ENCODE measurements at places on chromosomes 4 and X.

DNA sequence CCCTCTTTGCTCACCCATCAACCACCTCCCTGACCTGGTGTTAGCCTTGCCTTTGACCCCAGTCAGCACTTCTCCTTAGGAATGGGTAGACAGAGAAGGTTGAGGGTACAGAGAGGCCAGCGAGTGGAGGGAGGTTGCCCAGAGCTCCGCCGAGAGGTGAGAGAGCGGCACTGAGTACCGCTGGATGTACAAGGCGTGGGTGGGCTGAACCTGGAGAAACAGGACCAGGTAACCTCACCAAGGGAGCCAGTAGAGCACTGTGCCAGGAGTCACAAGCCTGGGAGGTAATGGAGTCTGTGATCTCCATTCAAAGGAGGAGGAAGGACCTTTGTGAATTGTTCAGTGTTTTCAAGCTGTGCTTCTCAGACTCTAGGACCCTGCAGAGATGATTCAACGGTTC lies 256.2 kb downstream of the EVC2 start:
- no peak for DNase-seq

- DNase-seq: no peak
Measured at GRCh38 chrX:30308263-30309138, 689 bp downstream of the NR0B1 start.

GRCh38 chr4:14254252-14254651 lies 626.7 kb upstream of the BOD1L1 start:
- no peak for DNase-seq

DNA sequence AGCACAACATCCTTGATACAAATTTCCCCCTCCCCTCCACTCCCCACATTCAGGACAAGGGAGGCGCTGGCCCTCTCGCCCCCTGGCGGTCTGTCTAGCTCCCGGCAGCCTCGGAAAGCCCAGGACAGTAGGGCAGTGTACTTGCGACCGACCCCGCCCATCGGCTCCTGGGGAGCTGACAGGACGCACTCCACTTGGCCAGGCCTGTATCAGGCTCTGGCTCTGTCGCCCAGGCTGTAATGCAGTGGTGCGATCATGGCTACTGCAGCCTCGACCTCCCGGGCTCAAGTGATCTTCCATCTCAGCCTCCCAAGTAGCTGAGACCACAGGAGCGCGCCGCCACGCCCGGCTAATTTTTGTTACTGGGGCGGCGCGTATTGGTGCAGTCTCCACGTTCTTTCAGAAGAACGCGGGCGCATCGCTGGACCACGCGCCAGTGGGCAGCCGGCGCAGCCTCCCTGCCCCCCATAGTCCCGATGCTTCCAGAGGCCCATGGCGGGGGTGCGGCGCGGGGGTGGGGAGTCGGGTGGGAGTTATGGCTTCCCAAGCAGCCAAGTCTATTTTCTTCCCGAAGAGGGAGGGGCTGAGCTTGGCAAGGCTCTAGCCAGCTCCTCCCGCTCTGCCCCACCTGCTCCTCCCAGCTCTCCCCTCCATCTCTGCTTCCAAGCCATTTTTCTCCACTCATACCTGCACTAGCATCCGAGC lies 7.8 kb upstream of the AKAP14 start:
- DNase-seq: peak; percentile 34

DNA sequence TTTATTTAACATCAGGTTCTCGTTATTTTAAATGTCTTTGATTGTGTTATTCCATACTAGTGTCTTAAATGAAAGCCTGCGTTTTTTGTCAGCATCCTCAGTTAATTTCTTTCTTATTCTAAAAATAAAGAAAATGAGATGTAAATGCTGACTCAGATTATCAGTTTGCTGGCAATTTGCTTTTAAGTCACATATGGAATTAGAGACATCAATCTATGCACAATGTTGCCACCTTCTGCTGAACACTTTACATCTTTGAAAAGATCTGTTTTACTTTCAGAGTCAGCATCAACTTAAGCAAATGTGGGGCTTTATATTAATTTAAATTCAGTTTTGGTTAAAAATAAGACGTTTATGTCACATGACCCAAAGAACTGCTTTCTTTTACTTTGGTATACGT lies 99.2 kb downstream of the ADGRL3 start:
- no peak for DNase-seq

DNA sequence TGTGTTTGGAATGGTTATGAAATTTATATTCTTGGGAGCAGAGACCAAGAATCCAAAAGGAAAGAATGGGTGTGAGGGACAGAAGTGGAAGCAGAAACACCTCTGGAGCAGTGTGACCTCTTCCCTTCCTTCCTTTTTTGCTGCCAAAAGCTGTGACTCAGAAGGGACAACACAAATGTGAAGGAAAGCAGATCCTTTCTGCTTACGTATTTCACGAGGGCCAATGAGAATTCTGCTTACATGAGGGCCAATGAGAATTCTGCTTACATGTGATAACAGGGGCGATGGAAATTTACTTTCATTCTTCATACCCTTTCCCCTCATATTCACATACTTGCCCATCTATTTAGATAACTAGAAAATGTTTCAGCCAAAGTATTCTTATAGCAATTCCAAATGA lies 404.6 kb downstream of the PRDM5 start:
- no peak for DNase-seq

DNA sequence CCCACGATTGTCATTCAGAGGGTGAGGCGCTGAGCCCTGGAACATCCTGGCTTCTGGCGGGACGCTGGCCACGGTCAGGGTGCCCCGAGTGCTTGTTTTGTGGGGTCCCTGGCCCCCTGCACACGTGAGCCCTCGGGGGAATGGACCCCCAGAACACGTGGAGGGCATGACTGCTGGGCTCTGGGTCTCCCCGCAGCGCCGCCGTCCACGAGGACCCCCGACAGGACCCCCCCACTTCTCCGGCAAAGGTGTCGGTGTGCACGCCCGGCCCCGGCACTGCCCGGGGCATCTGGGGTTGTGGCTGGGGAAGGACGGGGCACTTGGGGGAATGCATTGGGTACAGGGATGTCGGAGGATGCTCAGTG lies 13.9 kb upstream of the GTPBP6 start:
- no peak for DNase-seq

- no peak for DNase-seq
Measured at GRCh38 chr4:128255906-128256305, 31.7 kb downstream of the PGRMC2 start.

DNA sequence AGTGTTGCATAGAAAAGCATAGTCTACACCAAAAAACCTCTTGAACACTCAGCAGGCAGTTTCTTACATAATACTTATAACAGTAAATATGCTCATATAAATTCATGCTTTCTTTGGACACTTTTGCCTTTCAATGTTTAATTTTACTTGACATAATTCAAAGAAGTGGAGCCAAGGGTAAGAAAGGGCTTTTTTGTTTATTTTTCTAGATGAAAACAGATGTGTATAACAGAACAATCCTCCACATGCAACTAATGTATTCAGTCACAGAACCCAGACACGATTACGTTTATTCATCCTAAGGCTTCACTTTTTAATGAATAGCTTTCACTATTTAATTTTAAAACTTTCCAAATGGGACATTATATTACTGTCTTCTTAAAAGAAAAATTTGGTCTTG lies 58.0 kb upstream of the PTPN13 start:
- DNase-seq: no peak

DNA sequence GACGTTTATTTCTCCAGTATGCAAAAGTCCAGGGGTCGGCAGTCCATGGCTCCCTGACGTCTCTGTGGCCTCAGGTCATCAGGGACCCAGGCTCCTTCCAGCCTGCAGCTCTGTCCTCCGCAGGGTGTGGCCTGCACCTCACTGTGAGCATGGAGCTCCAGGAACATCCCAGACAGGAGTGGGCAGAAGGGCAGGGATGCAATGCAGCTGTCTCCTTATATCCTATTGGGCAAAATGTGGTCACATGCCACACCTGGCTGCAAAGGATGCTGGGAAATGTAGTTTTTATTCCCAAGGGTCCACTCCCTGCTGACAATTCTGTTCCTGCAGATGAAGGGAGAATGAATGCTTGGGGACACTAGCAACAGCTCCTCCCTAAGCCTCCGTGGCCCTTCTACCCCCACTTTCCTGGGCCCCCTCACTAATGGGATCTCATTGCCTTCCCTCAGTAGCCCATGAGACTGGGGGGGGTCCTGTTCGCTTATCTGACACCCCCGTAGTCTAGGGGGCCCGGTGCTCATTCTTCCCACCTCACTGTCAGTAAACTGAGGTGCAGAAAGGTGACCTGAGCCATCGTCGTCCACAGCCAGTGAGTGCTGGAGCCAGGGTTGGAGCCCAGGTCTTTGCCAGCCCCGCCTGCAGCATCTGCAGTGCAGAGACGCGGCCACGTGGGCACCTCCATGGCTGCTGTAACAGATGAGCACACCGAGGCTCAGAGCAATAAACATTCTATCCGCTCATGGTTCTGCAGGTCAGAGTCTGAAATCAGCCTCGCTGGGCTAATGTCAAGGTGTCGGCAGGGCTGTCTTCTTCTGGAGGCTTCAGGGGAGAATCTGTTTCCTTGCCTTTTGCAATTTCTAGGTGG lies 5.9 kb upstream of the GRPEL1 start:
- DNase-seq: no peak

- peak; percentile 59 for DNase-seq
Measured at GRCh38 chr4:2412885-2413716, 5.3 kb downstream of the ZFYVE28 start.

DNA sequence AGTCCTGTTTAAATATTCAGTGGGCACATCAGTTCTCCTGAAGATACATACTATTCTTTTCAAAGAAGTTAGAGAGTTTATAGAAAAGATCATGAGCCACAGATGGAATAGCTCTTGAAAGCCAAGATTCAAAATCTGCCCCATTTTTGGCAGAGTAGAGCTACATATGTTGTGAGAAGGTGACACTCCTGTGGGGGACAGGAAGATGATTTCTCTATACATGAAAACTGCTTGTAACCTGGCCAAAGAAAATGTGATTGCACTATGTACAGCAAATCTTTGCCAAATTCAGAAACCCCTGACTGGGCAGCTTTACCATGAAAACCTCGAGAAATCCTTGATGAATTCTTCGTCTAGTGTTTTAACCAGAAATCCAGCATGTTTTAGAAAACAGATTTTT lies 44.9 kb downstream of the GPM6A start:
- DNase-seq: no peak

DNA sequence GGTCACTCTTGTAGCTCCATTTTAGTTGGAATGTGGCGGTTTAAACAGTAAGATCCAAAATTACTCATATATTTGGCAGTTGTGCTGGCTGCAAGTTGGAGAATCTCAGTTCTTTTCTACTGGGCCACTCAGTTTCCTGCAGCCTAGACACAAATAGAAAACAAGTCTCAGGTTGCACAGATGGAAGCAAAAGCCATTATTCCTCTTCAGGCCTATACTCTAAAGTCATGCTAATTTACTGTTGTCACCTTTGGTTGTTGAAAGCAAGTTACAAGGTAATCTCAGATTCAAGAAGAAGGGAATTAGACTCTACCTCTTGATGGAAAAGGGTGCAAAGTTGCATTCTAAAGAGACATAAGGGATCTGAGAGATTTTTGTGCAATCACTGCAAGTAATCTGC lies 345.4 kb downstream of the ADAM29 start:
- no peak for DNase-seq

DNA sequence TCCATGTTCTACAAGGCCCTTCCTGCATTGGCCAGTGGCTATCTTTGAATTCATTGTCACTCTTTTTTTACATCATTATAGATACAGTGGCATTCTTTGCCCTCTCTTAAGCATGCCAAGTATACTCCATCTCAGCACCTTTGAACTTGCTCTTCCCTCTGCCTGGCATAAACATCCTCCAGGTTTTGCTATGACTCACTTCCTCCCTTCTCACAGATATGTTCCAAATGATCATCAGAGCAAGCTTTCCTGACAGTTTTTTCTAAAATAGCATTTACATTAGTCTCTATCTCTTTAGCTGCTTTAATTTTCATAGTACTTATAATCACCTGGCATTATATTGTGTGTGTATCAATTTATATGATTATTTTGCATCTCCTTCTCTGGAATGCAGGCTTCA lies 553.3 kb upstream of the MAGEB2 start:
- DNase-seq: no peak

GRCh38 chr4:37645736-37646135 lies 40.4 kb downstream of the RELL1 start:
- no peak for DNase-seq

- no peak for DNase-seq
Measured at GRCh38 chr4:109990261-109991257, 77.9 kb downstream of the EGF start.

DNA sequence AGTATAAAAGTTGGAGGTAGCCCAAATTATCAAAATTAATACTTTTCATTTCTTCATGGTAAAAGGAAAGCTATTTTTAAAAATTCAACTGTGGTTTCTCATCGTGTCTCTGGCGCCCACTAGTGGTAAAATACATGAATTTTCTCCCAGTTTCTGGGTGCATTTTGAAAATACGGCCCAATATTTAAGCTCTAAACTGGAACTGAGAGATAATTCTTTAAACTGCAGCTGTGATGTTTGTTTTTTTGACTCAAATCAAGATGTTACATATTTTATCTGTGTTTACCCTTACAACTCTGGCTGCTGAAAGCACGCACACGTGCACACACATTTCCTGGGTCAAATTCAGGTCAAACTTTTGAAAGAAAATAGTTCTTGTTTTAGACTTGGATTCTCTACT lies 123.9 kb upstream of the ACSL4 start:
- DNase-seq: peak; percentile 11

GRCh38 chr4:54942721-54943120 lies 182.7 kb downstream of the KDR start:
- DNase-seq: no peak

- no peak for DNase-seq
Measured at GRCh38 chr4:81833576-81833975, 361.9 kb upstream of the RASGEF1B start.

DNA sequence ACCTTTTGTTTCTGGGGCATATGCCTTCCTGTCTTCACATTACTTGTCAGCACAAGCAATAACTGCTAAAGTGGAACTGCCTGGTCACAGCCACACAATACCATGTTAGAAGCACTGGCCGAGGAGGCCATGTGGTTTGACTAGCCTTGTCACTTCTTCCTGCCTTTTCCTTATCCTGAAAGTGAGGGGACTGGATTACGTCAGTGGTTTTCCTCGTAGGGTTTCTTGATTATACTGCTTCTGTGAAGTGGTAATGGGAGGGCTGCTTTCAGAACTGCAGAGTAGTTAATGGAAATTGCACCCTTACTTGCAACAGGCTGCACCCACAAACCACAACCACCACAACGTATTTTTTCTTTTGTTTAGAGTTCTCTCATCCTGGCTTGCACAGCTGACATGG lies 26.6 kb downstream of the ZRSR2 start:
- DNase-seq: no peak

- no peak for DNase-seq
Measured at GRCh38 chr4:106717091-106717490, 319.0 kb downstream of the DKK2 start.

GRCh38 chr4:28709891-28710290 lies 1849.2 kb downstream of the STIM2 start:
- DNase-seq: no peak

GRCh38 chr4:127103681-127104115 lies 529.1 kb upstream of the INTU start:
- no peak for DNase-seq
